ENCODE measurements at places on chromosomes 6 and 20. TPM values are rescaled to one million over a fixed set of nuclear protein-coding genes. Genes with fewer than 3 reads are reported as not detected.

Gene HRH3
- total RNA-seq, result not detected

DNA sequence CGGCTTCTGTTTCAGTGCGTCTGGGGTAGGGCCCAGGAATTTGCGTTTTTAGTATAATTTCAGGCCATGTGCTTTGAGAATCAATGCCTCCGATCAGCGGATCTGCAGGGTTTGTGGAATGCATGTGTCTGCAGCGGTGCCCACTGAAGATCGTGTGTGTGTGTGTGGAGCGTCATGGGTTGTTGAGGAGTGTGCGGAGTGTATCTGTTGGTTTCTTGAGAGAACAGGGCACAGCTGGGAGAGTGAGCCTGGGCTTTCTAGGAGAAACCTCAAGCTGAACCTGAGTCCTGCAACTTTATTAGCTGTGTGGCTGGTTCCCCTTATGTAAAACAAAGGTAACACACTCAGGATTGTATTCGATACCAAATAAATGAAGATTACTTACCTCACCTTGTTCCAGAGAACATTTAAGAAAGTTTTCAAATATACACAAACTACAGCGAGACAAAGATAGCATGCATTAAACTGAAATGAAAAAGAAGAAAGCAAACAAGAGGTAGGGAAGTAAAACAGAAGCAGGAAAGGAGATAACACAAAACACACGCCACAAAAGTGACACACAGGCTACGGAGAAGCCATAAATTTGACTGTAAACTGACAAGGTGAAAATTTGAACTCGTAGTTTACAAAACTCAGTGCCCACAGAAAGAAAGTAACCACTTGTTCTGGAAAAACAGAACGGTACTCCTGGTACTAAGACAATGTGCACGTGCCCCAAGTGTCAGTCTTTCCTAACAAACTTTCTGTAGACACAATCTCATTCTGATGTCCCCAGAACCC lies 28.8 kb downstream of the PDE10A start:
- DNase-seq, result no peak
- no peak overlapping the region for H3K27ac ChIP-seq
- no peaks in the 10 kb centered on the region for H3K36me3 ChIP-seq
- peaks cover 73% of the 10 kb centered on the region for H3K4me1 ChIP-seq

GRCh38 chr20:20401991-20402390 lies 34.1 kb downstream of the INSM1 start:
- no peak for DNase-seq
- H3K36me3 ChIP-seq, result peaks cover 17% of the 10 kb centered on the region
- no peaks in the 10 kb centered on the region for H3K27me3 ChIP-seq
- no peak overlapping the region for H3K4me3 ChIP-seq
- H3K4me1 ChIP-seq, result no peaks in the 10 kb centered on the region

DNA sequence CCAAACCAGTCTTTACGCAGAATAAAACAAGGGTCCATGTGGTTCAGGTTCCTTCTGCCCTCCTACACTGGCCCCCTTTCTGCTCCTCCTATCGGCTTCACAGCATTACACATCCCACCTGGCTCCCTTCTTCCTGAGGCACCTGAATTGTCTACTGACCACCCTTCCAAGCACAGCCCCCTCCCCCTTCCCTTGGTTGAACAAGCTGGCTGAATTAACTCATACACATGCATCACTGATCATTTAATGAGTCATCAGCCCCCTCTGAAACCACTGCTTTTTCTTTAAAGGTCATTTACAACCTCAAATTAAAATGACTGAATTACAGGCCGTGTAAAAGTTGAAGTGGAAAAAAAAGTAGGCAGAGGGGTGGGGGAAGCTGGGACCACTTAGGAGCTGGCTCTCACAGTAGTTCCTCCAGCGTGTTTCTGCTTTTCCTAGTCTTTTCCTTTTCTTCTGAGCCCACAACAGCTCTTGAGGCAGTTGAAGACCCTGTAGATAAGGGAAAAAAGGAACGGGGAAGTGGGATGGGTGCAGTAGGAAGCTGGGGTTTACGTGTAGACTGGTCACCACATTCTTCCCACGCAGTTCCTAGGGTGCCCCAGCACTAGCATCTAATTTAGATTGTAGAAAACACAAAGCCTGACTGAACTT lies 67.6 kb downstream of the FYN start:
- H3K4me1 ChIP-seq, result peaks cover 57% of the 10 kb centered on the region
- no peak overlapping the region for H3K4me3 ChIP-seq
- no peaks in the 10 kb centered on the region for H3K27me3 ChIP-seq
- peak overlapping the region; percentile 70 for H3K27ac ChIP-seq
- DNase-seq, result no peak

Gene TULP1
- total RNA-seq, result not detected

Gene RAB44
- 0.05 TPM for total RNA-seq

Data from left ventricle myocardium inferior (tissue), 1 donor.